ENCODE measurements at places on chromosomes 2 and 18. TPM values are rescaled to one million over a fixed set of nuclear protein-coding genes. Genes with fewer than 3 reads are reported as not detected.

GRCh38 chr18:36217348-36217747, 30.1 kb downstream of the MOCOS start:
- ATAC-seq: no peak

- ATAC-seq: no peak
These were observed 11.3 kb upstream of the IAH1 start for GRCh38 chr2:9462886-9463697.

- ATAC-seq: no peak
These were observed 374.7 kb upstream of the FIGN start for GRCh38 chr2:164110515-164110914.

- no peak for ATAC-seq
These were observed 19.6 kb downstream of the LDAH start for GRCh38 chr2:20803226-20803682.

Gene DSC1
- not detected for total RNA-seq

DNA sequence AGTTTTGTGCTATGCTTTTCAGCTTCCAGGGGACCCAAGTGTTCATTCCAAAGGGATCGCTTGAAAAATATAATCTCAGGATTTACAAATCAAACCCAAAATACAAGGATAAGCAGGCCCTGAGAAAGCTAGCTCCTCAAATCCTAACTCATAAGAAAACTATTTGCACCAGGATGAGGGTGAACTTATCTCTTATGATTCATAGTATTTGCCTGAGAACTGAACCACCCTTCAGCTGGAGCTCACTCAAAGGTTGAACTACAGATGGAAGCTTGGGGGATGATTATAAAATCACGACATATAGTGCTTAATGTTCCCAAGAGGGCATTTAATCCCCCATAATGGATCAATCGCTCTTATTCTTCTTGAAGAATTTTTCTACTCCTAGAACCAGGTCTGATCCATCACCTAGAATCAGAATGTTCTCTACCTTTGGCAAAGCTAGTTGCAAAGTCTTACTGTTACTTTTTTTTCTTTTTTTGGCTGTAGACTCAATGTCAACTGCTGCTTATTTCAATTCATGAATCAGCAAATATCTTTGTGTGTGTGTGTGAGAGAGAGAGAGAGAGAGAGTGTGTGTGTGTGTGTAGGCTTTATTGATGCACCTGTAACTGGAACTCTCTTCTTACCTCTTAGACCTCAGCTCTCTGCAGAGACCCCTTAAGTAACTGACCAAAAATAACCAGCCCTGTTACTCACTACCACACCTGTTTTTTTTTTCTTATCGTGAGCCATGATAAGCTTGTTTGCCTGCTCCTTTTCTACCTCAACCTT, 44.8 kb downstream of the ARL4C start:
- no peak for ATAC-seq

Gene ELMOD3
- 12.4 TPM for total RNA-seq

Gene INHBB
- 2.7 TPM for total RNA-seq

DNA sequence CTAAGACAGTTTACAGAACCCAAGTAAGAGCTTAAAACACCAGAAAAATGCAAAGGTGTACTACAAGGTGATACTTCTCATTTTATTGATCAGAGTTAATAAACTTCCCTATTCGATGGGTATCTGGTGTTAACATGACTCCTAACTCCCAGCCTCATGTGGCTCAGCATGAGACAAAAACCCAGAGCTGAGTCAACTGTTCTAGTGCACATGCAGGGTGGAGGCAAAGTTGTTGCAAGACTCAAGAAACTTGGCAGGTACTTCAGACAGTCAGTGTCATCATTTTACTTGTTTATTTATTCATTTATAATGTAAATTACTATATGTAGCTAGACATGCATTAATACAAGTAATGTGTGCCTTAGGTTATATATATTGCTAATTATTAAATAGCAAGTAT, 216.6 kb upstream of the DSEL start:
- ATAC-seq: no peak

GRCh38 chr2:12764075-12764730, 47.5 kb downstream of the TRIB2 start:
- ATAC-seq: no peak

DNA sequence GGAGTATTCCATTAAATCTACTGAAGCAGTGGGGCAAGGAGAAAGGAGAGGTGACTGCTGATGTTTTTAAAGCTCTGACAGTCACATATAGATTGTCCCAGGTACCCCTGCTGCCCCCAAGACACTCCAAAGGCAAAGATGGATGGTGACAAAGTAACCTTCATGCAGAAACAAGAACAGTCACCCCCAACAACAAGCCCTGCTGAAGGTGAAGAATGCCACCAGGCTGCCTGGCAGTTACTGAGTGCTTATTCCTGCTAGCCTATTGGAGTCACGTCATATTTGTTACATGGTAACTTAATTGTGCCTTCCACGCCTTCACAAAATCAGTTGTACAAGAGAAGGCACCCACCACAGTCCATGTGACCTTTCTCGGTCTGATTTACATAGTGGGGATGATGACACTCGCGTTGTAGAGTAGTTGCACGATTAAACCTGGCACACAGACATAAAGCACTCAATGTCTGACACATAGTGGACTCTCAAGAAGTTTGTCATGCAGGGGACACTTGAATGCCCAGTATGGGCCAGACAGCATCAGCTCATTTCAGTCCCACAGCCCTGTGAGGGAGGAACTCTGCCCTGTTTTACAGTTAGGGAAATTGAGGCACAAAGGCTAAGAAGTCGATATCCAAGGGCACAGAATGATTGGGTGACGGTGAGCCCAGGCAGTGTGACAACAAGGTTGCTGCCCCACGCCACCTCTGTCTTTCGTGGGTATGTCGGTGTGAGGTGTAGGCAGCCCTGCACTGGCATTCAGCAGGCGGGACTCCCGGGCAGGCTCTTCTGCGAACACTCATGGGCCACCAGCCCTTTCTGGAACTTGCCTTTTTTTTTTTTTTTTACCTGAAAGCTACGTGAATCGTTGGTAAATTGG, 62.7 kb downstream of the ZCCHC2 start:
- no peak for ATAC-seq

Gene TMEM17
- total RNA-seq: 2.7 TPM

Gene OBSL1
- 118 TPM for total RNA-seq

Gene EFHD1
- 12.5 TPM for total RNA-seq

Gene GRHL1
- 6.1 TPM for total RNA-seq

GRCh38 chr2:124908411-124908810, 883.3 kb downstream of the CNTNAP5 start:
- ATAC-seq: no peak

DNA sequence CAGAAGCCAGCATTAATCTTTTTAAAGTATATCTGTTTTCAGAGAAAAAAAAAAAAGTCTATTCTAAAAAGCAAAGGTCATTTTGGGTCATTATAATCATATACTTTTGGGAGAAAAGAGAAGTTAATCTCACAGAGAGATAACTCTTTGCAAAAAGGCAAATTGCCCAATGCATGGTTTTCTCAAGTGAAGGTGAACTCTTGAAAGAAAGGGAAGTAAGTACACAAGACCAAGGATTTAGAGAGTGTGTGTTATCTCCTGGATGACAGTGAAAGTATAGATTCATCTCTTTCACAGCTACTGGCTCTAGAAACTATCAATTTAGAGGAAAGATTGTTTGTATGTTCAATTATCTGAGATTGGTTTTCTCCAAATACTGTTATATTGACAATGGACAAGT, 151.4 kb downstream of the CD8B2 start:
- ATAC-seq: no peak

Gene EN1
- not detected for total RNA-seq

DNA sequence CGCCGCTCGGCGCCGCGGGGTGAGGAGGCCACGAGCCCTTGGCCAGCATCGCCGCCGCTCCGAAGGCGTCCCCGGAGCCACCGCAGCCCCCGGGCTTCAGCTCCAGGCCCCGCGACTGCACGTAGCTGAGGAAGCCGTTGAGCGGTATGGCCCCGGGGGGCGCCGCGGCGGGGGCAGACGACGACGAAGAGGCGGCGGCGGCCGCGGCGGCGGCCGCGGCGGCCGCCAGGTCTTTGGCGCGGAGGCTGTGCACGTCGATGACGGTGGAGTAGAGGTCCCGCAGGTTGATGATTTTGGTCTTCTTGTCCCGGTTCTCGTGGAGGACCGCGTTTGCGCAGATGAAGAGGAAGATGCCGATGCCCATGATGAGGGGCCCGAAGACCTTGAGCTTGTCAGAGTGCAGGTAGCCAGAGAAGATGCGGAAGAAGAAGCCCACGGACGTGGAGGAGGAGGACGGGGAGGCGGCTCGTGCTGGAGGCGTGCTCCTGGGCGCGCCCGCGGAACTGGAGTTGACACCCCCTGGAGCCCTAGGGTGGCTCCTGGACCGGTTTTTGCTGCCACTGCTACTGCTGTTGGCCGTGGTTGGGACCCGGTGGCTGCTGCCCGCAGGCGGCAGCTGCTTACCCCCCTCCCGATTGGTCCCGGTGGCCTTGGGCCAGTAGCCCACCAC, 4.0 kb downstream of the TMEM200C start:
- ATAC-seq: no peak

Gene TSPYL6
- not detected for total RNA-seq

- ATAC-seq: no peak
These were observed 64.8 kb upstream of the PID1 start for GRCh38 chr2:229335877-229336346.

Gene MC5R
- total RNA-seq: not detected

DNA sequence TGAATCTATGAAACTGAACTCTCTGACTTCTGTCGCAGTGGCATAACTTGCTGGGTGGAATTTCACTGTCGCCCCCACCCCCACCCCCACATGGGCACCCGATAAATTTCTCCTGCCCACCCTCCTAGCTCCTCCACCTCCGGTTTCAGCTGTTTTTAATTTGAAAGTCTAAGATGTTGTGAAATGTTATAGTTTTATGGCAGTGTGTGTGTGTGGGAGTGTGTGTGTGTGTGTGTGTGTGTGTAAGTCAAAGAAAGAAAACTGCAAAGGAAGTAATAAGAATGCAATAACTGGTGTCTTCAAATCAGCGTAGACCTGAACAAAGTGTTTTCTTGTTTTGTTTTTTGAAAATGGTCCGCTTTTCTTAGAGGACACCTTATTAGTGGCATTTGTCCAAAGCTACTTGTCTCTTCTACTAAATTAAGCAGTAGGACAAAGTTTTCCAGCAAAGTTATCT, 388 bp downstream of the DTNA start:
- ATAC-seq: no peak

Gene SCYGR4
- total RNA-seq: not detected

DNA sequence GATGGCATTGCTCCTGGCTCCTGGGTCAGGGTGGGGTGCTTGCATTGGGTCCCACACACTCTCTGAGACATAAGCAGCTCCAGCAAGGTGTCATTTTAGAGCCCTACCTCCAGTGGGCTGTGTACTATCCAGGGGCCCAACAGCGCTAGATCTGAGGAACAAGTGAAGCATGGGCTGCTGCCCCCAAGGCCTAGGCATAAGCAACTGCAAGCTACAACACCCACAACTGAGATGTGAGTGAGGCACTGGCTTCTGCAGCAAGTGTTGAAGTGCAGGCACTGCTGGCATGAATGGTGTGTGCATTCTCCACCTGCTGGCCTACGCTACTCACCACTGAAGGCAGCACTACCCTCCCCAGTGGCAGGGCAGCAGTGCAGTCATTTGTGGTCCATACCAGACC, 81.0 kb upstream of the STK39 start:
- peak; percentile 31 for ATAC-seq

Gene CNDP1
- not detected for total RNA-seq

Gene BOLL
- total RNA-seq: not detected

GRCh38 chr2:197254776-197255530, 55.6 kb downstream of the ANKRD44 start:
- ATAC-seq: no peak

GRCh38 chr2:3099145-3099859, 278.3 kb downstream of the EIPR1 start:
- no peak for ATAC-seq

- no peak for ATAC-seq
These were observed 95.2 kb upstream of the THUMPD2 start for GRCh38 chr2:39874236-39874635.

GRCh38 chr2:71453404-71454220, at the start of gene DYSF:
TSS of gene DYSF (plus strand) at chr2:71453561.
- ATAC-seq: peak; percentile 39

DNA sequence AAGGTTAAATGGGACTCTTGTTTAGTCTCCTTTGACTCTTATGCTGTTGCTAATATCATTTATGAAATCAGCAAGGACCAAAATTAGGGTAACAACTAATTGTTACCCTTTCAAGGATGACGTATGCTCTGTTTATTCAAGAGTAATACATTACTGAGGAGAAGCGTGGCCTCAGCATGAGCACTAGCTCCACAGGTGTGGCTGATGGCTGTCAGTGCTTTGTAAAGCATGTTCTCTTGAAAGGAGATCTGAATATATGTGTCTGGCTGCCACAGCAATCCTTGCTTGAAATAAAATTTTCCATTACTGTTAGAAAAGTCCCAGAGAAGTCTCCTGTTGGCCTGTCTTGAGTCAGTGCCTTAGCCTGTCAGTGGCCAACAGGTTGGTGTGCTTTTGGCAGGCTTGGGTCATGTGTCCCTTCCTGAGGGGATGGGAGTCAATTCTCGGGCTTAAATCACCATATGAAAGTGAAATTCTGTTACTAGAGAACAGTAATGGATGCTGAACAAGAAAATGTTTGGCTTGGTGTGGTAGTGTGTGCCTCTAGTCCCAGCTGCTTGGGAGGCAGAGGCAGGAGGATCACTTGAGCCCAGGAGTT, 32.7 kb downstream of the ABI2 start:
- peak; percentile 61 for ATAC-seq

Gene ATG16L1
- 24.0 TPM for total RNA-seq

DNA sequence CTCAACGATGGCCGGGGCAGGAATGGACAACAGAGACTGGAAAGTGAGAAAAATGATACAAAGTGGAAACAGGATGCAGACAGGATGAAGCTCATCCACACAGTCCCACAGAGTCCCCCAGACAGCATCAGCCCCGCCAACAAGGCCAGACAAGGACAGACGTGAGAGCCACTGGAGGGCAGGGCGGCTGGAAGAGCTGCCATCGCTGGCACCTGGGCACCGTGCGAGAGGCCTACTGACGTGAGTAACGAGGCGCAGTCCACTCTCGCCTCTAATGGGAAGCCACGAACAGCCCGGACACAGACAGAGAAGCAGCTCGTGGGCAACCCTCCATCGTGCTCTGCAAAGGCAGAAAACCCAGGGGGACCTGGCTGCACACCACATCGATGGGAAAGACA, 17.1 kb downstream of the HDAC4 start:
- no peak for ATAC-seq

DNA sequence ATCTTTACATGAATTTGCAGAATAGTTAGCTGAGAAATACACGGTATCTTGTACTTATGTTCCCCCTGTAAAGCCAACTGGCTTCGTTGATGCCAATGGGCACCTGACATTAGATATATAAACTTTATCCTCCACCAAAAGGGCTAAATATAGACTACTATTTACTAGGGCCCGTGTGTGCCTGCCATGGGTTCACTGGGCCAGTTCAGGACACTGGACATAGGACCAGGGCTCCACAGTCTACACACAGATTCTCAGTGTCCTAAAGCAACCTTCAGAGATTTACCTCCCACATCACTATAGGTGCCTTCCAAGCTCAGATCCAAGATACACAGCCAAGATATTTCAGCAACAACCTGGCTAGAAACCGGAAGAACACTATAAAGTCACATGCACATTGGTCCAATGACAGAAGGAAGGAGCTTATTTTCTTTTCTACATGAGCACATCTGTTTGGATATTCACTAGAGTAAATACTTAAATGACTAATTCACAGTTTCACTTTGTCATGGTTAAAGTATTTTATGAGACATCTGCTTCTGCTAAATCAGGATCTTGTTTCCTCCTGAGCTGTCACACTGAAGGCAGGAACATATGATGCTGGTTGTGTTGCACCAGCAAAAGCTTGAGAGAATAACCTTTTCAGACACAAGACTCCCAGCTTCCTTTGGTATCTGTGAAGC, 95.1 kb downstream of the MYO5B start:
- ATAC-seq: peak; percentile 30
